ENCODE measurements at places on chromosomes 2 and 18.

- no peak for DNase-seq
Observed at GRCh38 chr2:70029814-70030409, 57.4 kb upstream of the PCBP1 start.

DNA sequence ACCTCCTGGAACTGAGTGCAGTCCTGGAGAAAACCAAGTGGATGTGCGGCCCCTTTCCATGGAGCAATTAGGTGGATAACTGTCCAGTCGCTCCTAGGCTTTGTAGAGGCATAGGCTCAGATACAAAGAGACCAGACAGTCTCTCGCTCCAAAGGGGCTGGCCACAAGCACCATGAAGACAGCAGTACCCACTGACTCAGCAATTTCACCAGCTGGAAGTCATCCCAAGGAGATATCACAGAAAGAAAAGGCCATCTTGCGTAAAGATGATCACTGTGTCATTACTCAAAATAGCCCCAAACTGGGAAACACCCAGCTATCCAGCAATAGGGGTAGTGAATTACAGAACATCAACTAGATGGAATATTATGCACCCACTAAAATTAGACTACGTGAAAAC lies 161.2 kb downstream of the MSH2 start:
- DNase-seq = no peak

DNA sequence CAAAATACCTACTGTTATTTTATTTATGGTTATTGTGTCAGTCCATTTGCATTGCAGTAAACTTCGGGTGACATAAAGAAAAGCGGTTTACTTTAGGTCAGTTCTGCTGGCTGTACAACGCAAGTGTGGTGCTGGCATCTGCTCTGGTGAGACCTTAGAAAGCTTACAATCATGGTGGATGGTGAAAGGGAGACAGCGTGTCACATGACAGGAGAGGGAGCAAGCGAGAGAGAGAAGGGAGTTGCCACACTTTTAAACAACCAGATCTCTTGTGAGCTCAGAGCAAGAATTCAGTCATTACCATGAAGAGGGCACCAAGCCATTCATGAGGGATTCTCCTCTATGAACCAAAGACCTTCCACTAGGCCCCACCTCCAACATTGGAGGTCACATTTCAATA lies 2.0 kb upstream of the FAM171B start:
- DNase-seq = no peak

- DNase-seq = peak; percentile 68
Observed at GRCh38 chr2:172434821-172435605, 7.6 kb downstream of the ITGA6 start.

GRCh38 chr2:108320326-108320922 lies 31.7 kb downstream of the SULT1C2 start:
- no peak for DNase-seq

DNA sequence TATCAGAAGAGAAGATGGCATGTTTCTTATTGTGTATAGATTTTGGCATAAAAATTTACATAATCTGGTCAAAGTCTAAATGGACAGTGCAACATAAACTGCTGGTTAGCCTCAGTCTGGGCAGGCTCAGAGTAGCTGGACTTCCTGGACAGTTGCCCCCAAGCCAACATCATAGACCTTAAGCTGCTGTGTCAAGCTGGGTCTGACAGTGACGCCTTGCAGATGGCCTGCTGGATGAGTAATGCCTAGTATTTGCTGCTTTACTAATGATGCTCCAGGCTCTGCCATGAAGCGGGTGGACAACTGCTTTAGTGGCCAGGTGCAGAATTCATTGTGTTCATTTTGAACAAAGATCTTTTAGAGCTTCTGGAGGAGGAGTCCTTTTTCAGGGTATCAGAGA lies 603.7 kb upstream of the ZEB2 start:
- no peak for DNase-seq

Data from DMS153 (cell line).